Uterus (tissue), 4 donors: ENCODE measurements at places on chromosomes 16 and 17. TPM values are rescaled to one million over a fixed set of nuclear protein-coding genes. Genes with fewer than 3 reads are reported as not detected.
A peak's percentile ranks its signal among the peaks of the same experiment; 100 is the strongest.

DNA sequence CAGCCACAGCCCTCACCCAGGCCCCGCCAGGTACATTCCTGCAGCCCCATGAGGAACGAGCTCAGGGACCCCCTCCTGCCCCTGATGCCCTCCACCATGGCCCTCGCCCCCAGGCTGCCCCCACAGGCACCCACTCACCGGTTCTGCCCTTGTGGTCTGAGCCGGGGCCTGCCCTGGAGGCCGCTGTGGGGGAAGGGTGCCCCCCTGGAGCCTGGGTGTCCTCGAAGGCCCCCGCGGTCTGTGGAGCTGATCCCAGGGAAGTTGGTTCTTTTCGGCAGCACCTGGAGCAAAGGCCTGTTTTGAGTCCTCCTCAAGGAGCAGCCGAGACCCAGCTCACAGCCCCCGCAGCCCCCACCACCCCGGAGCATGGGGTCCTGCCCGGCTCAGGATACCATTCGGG is 2.4 kb downstream of the PABPN1L start:
- H3K27me3 ChIP-seq = no peaks in the 10 kb centered on the region
- no peak overlapping the region for H3K27ac ChIP-seq
- H3K4me3 ChIP-seq = no peak overlapping the region
- no peaks in the 10 kb centered on the region for H3K36me3 ChIP-seq
- no peaks in the 10 kb centered on the region for H3K4me1 ChIP-seq

DNA sequence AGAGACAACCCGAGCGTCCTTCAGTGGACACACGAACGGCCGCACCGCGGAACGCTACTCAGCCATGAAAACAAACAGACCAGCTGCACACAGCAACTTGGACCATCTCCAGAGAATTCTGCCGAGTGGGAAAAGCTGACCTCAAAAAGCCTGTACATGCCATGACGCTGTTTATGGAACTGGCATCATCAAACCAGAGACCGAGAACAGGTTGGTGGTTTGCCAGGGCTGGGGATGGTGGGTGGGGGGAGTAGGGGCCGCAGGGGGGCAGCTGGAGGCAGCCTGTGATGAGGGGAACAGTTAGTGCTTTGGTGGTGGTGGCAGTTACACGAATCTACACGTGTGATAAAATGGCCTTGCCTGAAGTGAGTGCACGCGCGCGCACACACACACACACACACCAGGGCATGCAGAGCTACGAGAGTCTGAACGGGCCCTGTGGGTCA is 169.8 kb downstream of the LAT start:
- no peaks in the 10 kb centered on the region for H3K27me3 ChIP-seq
- H3K36me3 ChIP-seq = no peaks in the 10 kb centered on the region
- H3K4me3 ChIP-seq = no peak overlapping the region
- H3K27ac ChIP-seq = peak overlapping the region; percentile 92
- peaks cover 11% of the 10 kb centered on the region for H3K4me1 ChIP-seq
- no peak for DNase-seq

DNA sequence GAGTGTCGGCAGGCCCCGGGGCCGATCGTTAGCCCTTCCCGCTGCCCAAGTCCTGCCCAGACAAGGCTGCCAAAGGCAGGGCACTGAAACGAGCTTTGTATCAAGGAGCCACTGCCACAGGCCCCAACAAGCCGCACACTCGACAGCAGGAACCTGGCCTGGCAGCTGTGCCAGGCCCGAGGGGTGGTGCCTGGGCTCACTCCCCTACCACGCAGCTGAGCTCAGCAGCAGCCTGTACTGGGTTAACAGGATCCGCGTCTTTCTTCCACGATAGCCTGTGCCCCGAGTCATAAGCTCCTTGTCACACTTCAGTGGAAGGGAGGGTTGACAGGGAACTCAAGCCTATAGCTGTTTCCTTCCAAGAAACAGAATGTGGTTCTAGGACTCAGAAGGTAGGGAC is 87.9 kb downstream of the ABR start:
- H3K4me1 ChIP-seq = no peaks in the 10 kb centered on the region
- no peak overlapping the region for H3K27ac ChIP-seq
- no peaks in the 10 kb centered on the region for H3K36me3 ChIP-seq

DNA sequence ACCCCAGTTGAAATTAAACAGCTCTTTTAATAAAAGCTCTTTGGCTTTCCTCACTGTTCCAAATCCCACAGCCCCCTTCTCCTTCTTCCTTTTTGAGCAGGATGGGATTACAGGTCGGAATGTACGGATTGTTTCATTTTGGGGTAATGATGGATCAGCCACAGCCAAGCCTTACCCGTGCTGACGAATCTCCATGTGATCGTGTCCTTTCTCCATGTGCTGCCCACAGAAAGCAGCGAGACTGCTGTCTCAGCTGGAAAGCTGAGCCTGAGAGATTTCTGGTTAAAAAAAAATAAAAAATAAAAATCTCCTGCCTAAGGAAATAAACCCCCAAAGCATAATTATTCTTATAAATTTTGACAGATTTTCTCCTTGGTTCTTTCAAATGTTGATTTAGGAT is 276.6 kb downstream of the CPPED1 start:
- no peak overlapping the region for H3K27ac ChIP-seq
- no peaks in the 10 kb centered on the region for H3K36me3 ChIP-seq
- H3K27me3 ChIP-seq = no peaks in the 10 kb centered on the region
- DNase-seq = no peak

DNA sequence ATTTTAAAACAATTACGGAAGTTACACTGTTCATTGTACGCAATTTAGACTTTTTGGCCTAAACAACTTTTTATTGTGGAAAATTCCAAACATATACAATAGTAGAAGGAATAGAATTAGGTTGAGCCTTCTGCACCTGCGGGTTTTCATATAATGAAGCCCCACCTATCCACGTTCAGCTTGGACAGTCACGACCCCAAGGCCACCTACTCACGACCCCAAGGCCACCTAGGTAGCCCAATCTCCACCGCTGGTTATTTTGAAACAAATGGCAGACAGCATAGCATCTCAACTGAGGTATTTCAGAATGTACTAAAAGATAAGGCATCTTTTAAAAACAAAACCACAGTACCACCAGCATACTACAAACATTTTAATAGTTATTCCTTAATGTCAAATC is 631 bp downstream of the NLRC5 start:
- H3K27me3 ChIP-seq = no peaks in the 10 kb centered on the region
- peak overlapping the region; percentile 84 for H3K4me3 ChIP-seq
- DNase-seq = no peak
- H3K27ac ChIP-seq = peak overlapping the region; percentile 94
- H3K4me1 ChIP-seq = peaks cover 5% of the 10 kb centered on the region
- no peaks in the 10 kb centered on the region for H3K36me3 ChIP-seq

DNA sequence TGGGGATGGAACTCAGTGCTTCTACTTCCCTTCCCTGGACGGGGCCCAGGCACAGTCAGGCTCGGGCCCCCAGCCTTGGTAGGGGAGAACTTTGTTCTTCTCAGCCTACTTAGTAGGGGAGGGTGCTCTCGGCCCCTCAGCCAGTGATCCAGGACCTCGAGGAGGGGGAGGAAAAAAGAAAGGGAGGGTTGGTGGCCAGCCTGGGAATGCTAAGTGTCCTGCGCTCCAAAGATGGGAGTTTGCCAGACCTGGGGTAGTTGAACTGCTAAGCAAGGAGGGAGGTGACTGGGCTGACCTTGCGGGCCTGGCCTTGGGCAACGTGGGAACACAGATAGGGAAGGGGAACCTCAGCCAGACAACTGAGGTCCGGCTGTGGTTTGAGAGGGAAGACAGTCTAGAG is 12.2 kb downstream of the ADGRG1 start:
- no peaks in the 10 kb centered on the region for H3K36me3 ChIP-seq
- H3K27me3 ChIP-seq = no peaks in the 10 kb centered on the region
- H3K4me1 ChIP-seq = no peaks in the 10 kb centered on the region

Gene SEPHS2
- total RNA-seq = 13.6 TPM

Gene KRT32
- not detected for total RNA-seq

Gene DHX38
- 68.8 TPM for total RNA-seq
